ENCODE measurements at places on chromosomes 5 and 9. TPM values are rescaled to one million over a fixed set of nuclear protein-coding genes. Genes with fewer than 3 reads are reported as not detected.

DNA sequence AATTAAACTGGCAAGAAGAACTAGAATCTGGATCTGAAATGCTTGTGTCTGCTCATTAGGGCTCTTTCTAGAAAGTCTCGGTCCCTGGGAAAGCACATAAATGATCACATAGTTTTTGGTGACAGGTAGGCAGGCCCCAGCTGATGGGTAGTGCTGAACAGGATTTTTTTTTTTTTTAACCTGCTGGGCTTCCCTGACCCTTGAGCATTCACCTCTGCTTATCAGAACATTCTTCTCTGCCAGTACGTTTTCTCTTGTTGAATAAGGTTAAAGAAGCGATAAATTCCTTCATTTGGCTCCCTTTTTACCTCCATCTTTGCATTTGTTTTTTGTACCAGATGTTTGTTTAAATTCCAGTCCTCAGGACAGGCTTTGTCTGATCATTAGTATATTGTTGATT is 8.8 kb downstream of the KDM4C start:
- H3K4me1 ChIP-seq = peaks cover 34% of the 10 kb centered on the region
- no peaks in the 10 kb centered on the region for H3K27me3 ChIP-seq
- DNase-seq = no peak
- H3K4me3 ChIP-seq = no peak overlapping the region
- peaks cover 22% of the 10 kb centered on the region for H3K36me3 ChIP-seq

GRCh38 chr5:352639-353611 is 31.4 kb downstream of the AHRR start:
- peaks cover 35% of the 10 kb centered on the region for H3K36me3 ChIP-seq
- peaks cover 12% of the 10 kb centered on the region for H3K4me1 ChIP-seq
- H3K27me3 ChIP-seq = no peaks in the 10 kb centered on the region
- H3K27ac ChIP-seq = no peak overlapping the region
- H3K4me3 ChIP-seq = no peak overlapping the region
- no peak for DNase-seq

The GBGT1 gene
- 2.4 TPM for total RNA-seq

DNA sequence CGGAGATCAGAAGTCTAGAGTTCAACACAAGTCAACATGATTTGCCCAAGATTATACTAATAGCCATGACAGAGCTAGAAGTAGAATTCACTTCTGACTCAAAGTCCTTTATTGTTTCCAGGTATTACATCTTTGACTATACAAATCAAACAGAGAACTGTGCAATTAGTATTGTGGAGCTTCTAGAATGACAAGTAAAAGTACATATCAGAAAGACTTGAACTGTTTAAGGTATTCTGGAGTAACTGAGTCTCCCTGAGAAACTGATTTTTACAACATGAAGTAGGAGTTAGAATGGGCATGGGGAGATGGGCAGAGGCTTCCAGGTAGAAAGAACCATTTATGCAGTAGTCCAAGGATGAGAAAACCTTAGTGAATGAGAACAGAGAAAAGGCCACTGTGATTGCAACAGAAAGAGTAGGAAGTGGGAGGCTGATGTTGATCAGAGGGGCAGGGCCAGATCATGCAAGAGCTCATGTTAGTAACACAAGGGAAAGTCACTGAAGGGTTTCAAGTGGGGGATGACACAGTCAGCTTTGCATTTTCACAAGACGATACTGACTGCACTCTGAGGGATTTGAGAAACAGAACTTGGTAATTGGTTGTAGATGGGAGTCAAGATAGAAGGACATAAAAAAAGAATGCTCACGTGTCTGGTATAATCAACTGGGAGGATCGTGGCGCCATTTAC is 280.7 kb downstream of the RFX3 start:
- no peak for DNase-seq
- no peak overlapping the region for H3K4me3 ChIP-seq
- no peaks in the 10 kb centered on the region for H3K4me1 ChIP-seq
- no peaks in the 10 kb centered on the region for H3K27me3 ChIP-seq
- no peaks in the 10 kb centered on the region for H3K36me3 ChIP-seq

DNA sequence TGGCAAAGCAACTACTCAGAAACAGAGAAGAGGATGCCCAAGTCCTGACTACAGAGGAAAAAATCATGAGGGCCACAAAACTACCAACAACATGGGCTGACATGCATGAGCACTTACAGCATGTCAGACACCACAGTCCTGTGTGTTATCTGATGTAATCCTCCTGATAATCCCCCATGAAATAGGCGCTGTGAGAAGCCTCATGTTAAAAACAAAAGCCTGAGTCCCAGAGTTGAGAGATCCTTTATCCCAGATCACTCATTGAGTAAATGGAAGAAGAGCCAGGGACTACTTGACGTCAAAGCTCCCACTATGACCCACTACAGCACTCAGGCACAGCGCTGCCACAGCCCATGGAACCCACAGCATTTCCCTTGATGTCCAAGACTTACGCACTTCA is 7.2 kb upstream of the SPOCK1 start:
- no peak overlapping the region for H3K27ac ChIP-seq
- no peak overlapping the region for H3K4me3 ChIP-seq
- H3K36me3 ChIP-seq = no peaks in the 10 kb centered on the region
- no peak for DNase-seq
- peaks cover 2% of the 10 kb centered on the region for H3K27me3 ChIP-seq
- no peaks in the 10 kb centered on the region for H3K4me1 ChIP-seq

The IL3 gene
- 0.40 TPM for total RNA-seq

- peak overlapping the region; percentile 85 for H3K4me3 ChIP-seq
- no peak for DNase-seq
- H3K27ac ChIP-seq = peak overlapping the region; percentile 95
- peaks cover 26% of the 10 kb centered on the region for H3K4me1 ChIP-seq
- H3K36me3 ChIP-seq = peaks cover 5% of the 10 kb centered on the region
- no peaks in the 10 kb centered on the region for H3K27me3 ChIP-seq
Measured at GRCh38 chr5:154753792-154754191, 1.4 kb upstream of the LARP1 start.

DNA sequence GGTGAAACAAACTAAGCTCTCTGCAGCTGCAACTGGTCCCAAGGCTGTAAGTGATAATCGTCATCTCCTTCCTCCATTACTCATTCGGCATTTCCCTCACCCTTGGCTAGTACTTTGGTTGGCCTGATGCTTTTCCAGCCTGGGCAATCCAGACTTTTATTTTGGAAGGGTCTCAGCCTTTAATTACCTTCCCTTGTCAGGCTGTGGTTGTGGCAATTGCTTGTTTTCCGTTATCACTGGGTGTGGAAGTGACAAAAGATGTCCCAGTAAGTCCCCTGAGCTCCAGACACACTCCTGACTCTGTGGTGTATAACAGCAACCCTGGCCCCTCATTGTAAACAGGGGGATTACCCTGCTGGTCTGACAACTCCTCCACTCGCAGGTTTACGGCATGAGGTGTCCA is 6.3 kb upstream of the FAF2 start:
- no peak overlapping the region for H3K27ac ChIP-seq
- H3K27me3 ChIP-seq = peaks cover 9% of the 10 kb centered on the region
- H3K4me1 ChIP-seq = peaks cover 13% of the 10 kb centered on the region
- no peaks in the 10 kb centered on the region for H3K36me3 ChIP-seq

DNA sequence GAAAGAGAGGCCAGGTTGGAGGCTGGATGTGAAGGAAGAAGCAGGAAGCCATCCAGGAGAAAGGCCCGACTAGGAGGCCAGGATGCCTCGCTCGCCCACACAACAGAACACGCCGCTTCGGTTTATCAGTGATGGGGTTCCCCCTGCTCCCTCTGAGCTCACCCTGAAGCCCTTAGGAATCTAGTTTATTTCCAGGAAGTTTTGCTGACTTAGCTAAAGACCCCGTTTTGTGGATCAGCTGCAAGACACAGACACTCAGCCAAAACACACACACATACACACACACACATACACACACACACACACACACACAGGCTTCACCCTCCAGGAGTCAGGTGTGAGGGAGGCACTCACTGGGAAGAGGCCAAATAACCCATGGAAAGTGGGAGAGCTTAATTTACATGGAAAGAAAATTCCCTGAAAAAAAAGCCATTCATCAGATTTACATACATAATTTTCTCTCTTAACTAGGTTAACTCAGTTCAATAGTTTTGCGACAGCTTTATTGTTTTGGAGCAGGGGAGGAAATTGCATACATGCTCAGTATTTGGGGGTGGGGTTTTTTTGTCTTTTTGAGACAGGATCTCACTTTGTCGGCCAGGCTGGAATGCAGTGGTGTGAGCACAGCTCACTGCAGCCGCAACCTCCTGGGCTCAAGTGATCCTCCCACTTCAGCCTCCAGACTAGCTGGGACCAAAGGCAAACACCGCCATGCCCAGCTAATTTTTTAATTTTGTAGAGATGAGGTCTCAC is 92.7 kb upstream of the HAND1 start:
- no peaks in the 10 kb centered on the region for H3K4me1 ChIP-seq
- no peak overlapping the region for H3K27ac ChIP-seq
- H3K4me3 ChIP-seq = no peak overlapping the region
- H3K36me3 ChIP-seq = no peaks in the 10 kb centered on the region
- DNase-seq = no peak

DNA sequence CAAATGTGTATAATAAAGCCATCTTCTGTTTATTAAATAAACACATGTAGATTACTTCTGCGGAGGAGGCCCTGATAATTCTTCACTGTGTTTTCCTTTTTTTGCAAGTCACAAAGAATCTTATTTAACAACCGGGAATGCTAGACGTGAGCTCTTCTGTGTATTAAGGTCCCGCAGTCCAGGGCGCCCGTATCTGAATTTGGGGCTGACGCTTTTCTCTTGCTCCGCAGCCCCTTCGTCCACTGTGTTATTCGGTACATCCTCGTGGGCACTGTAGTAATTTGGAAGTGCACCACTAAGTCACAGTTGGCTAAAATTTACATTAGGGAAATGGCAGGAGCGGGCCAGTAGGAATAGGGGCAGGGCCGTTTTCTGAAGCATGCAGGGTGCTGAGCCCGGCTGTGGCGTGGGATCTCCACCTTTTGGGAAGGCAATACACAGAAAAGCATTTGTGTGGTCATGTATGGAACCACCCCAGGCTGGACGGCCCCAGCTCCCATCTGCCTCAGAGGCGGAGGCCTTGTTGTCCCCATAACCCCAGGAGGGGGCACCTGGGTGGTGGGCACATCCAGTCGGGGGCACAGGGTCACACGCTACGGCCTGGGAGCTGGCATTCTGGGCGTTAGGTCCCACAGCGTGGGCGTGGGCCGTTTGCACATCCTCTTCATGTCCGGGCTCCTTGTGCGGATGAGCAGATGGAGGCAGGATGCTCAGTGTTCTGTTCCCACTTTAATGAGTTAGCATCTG is 258.7 kb upstream of the IRX4 start:
- H3K27me3 ChIP-seq = no peaks in the 10 kb centered on the region
- H3K27ac ChIP-seq = no peak overlapping the region
- H3K36me3 ChIP-seq = no peaks in the 10 kb centered on the region
- H3K4me3 ChIP-seq = no peak overlapping the region

DNA sequence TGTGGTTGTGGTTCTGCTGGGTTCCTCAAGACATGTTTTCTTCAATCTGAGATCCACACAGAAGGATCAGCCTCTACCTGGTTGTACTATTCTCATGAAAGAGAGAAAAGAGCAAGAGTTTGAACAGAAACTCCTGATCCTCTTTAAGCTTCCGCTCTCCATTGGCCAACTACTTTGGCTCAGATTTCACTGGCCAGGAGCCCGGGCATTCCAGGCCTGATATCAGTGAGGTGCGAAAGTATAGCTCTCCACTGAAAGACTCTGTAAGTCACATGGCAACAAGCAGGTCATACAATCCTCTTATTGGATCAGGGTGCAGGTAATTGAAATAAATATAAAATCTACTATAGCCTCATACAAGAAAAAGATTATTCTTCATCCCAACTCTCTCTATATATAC is 920.5 kb downstream of the TLE4 start:
- H3K27ac ChIP-seq = no peak overlapping the region
- no peaks in the 10 kb centered on the region for H3K36me3 ChIP-seq
- DNase-seq = no peak
- no peak overlapping the region for H3K4me3 ChIP-seq

The GARIN3 gene
- not detected for total RNA-seq

- no peaks in the 10 kb centered on the region for H3K4me1 ChIP-seq
- no peaks in the 10 kb centered on the region for H3K36me3 ChIP-seq
- no peak overlapping the region for H3K4me3 ChIP-seq
- H3K27me3 ChIP-seq = peaks cover under 1% of the 10 kb centered on the region
Measured at GRCh38 chr5:39826051-39826450, 401.3 kb upstream of the DAB2 start.

The CHSY3 gene
- total RNA-seq = not detected

GRCh38 chr5:137845472-137845871 is 22.2 kb upstream of the MYOT start:
- H3K27me3 ChIP-seq = no peaks in the 10 kb centered on the region
- H3K4me1 ChIP-seq = peaks cover 4% of the 10 kb centered on the region
- H3K36me3 ChIP-seq = no peaks in the 10 kb centered on the region
- H3K4me3 ChIP-seq = no peak overlapping the region
- no peak for DNase-seq

The ZNF474 gene
- not detected for total RNA-seq

The OLFM1 gene
- total RNA-seq = not detected

DNA sequence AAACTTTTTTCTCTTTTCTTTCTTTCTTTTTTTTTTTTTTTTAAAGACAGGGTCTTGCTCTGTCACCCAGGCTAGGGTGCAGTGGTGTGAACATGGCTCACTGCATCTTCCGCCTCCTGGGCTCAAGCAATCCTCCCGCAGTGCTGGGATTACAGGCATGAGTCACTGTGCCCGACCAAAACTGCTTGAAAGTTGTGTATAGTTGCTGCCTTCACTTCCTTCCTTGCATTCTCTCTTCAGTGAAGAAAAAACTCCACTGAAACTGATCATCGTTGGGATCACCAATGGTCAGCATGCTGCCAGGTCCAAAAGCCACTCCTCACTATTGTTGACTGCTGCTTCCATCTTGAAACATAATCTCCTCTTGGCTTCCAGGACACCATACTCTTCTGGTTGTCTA is 66.6 kb upstream of the CTNNA1 start:
- H3K27ac ChIP-seq = no peak overlapping the region
- H3K4me1 ChIP-seq = no peaks in the 10 kb centered on the region

The BTNL3 gene
- not detected for total RNA-seq

DNA sequence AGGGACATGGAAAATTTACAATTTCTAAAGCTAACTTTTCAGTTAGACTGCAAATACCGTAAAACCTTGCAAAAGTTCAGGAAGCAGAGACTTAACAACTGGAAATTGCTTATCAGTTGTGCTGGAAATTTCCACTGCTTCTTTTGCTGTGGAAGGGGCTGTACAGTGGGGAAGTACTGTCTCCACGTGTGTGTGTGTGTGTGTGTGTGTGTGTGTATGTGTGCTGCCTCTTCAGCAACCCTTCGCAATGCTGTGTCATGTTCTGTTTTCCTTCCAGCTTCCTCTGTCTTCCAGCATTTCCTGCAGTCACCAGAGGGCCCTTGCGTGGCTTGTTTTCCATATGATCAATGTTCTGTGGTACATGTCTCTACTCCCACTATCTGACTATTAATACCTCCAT is 87.5 kb upstream of the RANBP3L start:
- no peak overlapping the region for H3K4me3 ChIP-seq
- H3K27me3 ChIP-seq = peaks cover 1% of the 10 kb centered on the region
- DNase-seq = no peak
- no peaks in the 10 kb centered on the region for H3K36me3 ChIP-seq
- no peak overlapping the region for H3K27ac ChIP-seq

Data from activated CD4-positive, alpha-beta T cell treated with anti-CD3 and anti-CD28 coated beads, Interleukin-2, amount 10 ng/mL, durations not matched to agents 7 days and 5 days (primary cell).